Smooth muscle cell of trachea (primary cell): ENCODE measurements at places on chromosomes 11 and 22. TPM values are rescaled to one million over a fixed set of nuclear protein-coding genes. Genes with fewer than 3 reads are reported as not detected.

The LRRC32 gene
- 5.4 and 48.3 TPM in 2 replicates for total RNA-seq

The CHRNA10 gene
- total RNA-seq: 0.29 and 0.50 TPM in 2 replicates

The SCARF2 gene
- 25.2 and 38.2 TPM in 2 replicates for total RNA-seq

The SPCS2 gene
- total RNA-seq: 12.7 and 46.0 TPM in 2 replicates

The YAP1 gene
- total RNA-seq: 150 and 268 TPM in 2 replicates

The OVCH2 gene
- not detected in 2 replicates for total RNA-seq

The GRK2 gene
- 30.8 and 33.2 TPM in 2 replicates for total RNA-seq

The LDHAL6A gene
- total RNA-seq: not detected in 2 replicates

The CALCA gene
- total RNA-seq: not detected in 2 replicates

The KRTAP5-1 gene
- total RNA-seq: not detected in 2 replicates

The SCT gene
- total RNA-seq: not detected in 2 replicates

The OR10A6 gene
- under 0.01 TPM in 1 of 2 replicates, not detected in the other for total RNA-seq

The HSD17B12 gene
- total RNA-seq: 59.9 and 93.8 TPM in 2 replicates

The ATXN10 gene
- 175 and 241 TPM in 2 replicates for total RNA-seq

The RASGRP2 gene
- total RNA-seq: 0.29 and 0.50 TPM in 2 replicates

The CCDC73 gene
- not detected in 2 replicates for total RNA-seq

The OR2AG1 gene
- not detected in 2 replicates for total RNA-seq

The TXN2 gene
- total RNA-seq: 27.8 and 38.8 TPM in 2 replicates

The PNPLA5 gene
- total RNA-seq: 0.50 TPM in 1 of 2 replicates, not detected in the other

The NPAS4 gene
- total RNA-seq: 0.29 TPM in 1 of 2 replicates, not detected in the other

The ASRGL1 gene
- total RNA-seq: 0.33 and 1.0 TPM in 2 replicates

The RANBP1 gene
- 132 and 263 TPM in 2 replicates for total RNA-seq

The GNAZ gene
- total RNA-seq: 0.87 and 1.2 TPM in 2 replicates

The NFAM1 gene
- under 0.01 and 0.29 TPM in 2 replicates for total RNA-seq

The USP28 gene
- total RNA-seq: 28.9 and 30.1 TPM in 2 replicates

The ADORA2A gene
- 1.2 TPM in 2 replicates for total RNA-seq

The SOX10 gene
- not detected in 2 replicates for total RNA-seq

The KCNQ1 gene
- total RNA-seq: under 0.01 and 0.66 TPM in 2 replicates

The C11orf21 gene
- not detected in 2 replicates for total RNA-seq

The LARGE2 gene
- total RNA-seq: under 0.01 TPM in 1 of 2 replicates, not detected in the other

The OR4A5 gene
- not detected in 2 replicates for total RNA-seq
